ENCODE measurements at places on chromosomes 1 and 21.

DNA sequence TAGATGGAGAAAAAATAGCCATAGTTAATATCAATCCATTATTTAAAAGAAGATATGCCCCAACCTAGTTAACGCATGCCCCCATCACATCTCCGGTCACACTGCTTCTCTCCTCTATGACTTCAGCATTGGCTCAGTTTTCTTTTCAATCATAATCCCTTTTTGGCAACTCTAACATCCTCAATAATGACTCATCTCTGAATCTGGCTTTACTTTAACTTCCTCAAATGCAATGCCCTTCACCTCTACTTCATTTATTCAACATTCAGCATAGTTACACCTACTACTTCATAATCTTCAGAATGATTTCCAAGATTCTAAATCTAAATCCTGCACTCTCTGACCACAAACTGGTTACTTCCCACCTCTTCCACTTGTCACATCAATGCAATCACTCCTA lies 417.3 kb downstream of the USH2A start:
- DNase-seq, result peak; percentile 25

- no peak for DNase-seq
These were observed 228.9 kb upstream of the FAM78B start for GRCh38 chr1:166395729-166396128.

GRCh38 chr1:96945509-96946084 lies 224.0 kb downstream of the PTBP2 start:
- DNase-seq, result no peak

DNA sequence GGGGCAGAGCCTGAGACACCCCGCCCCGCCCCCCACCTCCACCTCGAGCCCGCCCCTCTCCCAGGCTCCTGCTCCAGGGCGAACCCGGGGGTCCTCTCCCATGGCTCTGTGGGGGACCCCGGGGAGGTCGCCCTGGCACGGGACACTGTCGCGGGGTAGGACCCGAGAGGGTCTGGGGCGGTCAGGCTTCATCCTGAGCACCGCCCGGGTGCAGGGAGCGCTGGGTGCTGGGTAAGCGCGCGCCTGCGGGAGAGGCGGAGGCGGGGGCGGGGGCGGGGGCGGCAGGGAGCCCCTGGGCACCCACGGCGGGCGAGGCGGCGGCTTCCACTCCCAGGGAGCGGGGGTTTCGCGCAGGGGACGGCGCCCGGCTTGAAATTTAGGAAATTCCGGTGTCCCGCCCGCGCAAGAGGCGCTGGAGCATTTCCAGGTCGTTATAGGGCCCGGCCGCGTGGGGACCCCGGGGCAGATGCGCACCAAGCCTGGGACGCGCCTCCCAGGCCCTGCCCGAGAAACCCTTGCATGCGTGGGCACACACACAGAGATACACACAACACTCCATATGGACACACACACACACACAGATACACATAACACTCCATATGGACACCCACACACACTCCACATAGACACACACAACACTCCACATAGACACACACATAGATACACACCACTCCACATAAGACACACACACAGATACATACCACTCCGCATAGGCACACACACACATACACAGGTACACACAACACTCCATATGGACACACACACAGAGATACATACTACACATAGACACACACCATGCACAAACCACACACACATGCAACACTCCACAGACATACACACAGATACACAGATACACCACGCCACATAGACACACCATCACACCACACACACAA lies 48.7 kb upstream of the SLC19A1 start:
- no peak for DNase-seq

DNA sequence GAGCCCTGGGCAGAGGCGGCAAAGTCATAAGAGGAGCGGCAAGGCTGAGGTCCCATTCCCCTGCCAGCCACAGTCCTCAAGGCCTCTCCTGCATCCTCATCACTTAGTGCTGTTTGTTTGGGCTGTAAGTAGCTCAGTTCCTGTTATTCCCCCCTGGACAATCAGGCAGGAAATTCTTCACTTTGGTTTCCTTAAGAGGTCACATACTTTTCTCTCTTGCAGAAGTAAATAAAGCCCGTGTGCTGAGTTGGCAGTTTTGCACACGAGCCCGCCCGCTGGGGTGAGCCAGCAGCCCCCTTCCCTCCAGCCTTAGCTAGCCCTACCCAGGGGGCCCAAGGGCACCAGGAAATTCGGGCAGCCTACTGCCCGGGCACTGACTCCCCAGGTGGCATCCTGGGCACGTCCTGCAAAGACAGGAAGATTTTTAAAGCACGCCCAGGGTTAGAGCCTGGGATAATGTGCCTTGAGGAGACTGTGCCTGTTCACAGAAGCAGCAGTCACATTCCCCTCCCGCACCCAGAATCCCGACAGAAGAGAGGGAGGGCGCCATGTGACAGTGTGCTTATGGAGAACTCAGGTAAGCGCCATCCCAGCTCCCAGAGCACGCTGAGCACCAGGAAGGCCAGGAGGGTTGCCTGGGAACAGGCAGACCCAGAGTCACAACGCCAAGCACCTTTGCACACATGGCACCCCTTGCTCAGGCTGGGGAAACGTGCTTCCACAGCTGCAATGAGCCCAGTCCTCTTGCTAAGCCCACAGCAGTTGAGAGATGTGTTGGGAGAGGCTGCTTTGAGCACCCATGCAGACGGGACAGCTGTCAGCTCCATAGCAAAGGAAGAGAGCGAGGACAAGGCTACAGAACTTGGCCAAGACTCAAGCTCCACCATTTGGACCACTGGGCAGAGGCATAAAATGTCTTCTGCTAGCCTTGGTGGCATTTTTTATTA lies 144.5 kb upstream of the TMEM51 start:
- DNase-seq, result peak; percentile 43

GRCh38 chr1:174815036-174815435 lies 184.7 kb upstream of the CACYBP start:
- DNase-seq, result peak; percentile 38

DNA sequence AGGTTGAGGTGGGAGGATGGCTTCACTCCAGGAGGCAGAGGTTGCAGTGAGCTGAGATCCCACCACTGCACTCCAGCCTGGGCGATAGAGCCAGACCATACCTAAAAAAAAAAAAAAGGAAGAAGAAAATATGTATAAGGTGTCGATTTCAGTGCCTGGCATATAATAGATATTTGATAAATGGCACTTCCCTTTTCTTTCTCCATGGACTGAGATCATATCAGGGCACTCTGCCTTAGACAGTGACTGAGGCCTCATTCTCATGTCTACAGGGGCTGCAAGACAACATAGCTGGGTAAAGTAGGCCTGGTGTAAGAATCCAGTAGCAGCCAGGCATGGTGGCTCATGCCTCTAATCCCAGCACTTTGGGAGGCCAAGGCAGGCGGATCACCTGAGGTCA lies 21.2 kb downstream of the PCAT6 start:
- DNase-seq, result no peak

- DNase-seq, result peak; percentile 57
These were observed 35.4 kb upstream of the CD1D start for GRCh38 chr1:158145173-158145719.

DNA sequence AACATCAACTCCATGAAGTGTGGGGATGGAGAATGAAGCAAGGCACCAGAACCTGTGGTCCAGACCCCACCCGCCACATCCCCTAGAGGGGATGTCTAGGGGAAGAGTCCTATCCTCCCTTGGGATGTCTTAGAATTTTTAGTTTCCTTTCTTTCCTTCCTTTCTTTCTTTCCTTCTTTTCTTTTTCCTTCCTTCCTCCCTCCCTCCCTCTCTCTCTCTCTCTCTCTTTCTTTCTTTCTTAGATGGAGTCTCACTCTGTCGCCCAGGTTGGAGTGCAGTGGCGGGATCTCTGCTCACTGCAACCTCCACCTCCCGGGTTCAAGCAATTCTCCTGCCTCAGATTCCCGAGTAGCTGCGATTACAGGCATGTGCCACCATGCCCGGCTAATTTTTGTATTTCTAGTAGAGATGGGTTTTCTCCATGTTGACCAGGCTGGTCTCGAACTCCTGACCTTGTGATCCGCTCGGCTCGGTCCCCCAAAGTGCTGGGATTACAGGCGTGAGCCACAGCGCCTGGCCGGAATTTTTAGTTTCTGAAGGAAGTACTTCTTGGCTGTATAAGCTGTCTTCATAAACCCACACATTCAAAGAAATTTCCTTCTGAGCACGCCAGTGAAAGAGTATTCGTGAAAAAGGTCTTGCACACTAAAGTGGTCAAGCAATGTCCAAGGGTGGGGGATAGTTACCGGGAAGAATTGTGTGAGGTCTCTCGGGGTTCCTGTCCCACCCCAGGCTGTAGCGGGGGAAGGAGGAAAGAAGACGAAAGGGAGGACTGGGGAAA lies 20.8 kb upstream of the LEFTY2 start:
- DNase-seq, result no peak

DNA sequence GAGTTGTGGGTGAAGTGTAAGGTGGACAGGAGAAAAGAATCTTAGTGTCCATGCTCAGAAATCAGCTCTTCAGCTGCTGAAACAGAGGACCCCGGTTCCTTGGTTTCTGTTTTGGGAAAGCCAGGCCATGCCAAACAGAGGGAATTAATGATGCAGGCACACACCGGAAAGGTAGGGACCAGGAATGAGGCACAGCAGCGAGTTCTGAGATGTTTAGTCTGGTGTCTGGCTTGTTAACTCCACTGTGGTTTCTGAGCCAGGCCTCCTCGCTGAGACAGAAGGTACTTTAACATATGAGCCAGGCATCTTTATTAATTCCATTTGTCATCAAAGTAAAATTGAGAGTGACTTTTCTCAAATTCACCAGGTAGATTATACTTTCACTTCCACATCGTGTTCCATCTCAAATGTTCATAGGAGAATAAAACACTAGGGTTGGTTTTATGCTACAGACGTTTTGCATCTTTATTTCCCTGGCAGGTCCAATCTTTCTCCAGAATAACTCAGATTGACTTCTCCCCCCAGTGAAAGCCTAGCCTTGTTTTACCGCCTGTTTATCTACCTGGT lies 23.5 kb downstream of the LRRC8D start:
- peak; percentile 7 for DNase-seq

GRCh38 chr21:34889320-34889675 lies 159.8 kb downstream of the RUNX1 start:
- peak; percentile 75 for DNase-seq

DNA sequence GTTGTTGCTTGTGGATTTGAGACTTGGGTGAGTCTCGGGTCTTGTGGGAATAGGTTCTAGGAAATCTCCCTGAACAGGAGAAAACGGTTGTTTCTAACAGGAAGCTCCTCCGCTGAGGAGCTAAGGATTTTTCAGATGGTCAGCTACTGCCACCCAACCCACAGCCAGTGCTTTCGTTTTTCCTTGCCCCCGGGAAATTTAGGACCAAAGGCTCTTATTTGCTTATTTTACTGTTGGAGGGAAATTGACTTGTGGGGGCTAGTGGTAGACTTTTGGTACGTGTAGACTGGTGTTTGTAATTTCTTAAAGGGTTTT lies 792 bp downstream of the SNX7 start:
- DNase-seq, result no peak

- DNase-seq, result no peak
These were observed 19.6 kb upstream of the CBR3 start for GRCh38 chr21:36115138-36115730.

DNA sequence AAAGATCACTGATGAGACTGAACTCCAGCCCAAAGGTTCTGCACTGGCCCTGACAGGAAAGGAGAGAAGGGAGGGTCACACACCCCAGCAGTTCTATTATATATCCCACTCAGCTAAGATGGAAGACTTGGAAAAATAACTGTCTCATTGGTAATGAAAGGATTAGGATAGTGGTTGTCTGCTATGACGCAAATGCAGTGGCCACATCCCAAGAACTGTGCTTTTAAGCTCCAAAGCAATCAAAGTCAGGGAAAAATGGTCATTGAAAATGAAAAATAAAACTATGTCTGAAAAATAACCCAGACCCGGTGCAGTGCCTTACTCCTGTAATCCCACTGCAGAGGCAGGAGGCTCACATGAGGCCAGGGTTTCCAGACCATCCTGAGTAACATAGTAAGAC lies 31.0 kb downstream of the PSMG1 start:
- DNase-seq, result no peak

DNA sequence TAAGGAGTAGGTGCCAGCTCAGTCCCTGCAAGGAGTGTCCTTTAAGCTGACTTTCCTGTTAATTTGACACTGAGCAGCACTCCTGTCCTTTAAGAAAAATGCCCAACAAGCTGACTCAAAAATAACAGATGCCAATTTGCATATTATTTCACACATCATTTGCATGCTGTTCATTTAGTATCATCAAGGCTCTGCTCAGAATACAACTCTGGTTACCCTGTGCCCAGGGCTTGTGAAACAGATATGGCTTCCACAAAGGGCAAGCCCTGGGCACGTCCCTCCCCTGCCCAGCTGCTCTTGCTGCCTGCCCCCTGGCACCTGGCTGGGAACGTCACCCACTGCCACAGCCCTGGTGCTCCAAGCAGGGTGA lies 10.3 kb downstream of the KCNN3 start:
- no peak for DNase-seq

GRCh38 chr21:15298306-15298705 lies 233.5 kb upstream of the NRIP1 start:
- DNase-seq, result no peak

GRCh38 chr1:235075048-235075776 lies 53.4 kb downstream of the TOMM20 start:
- DNase-seq, result peak; percentile 96

- DNase-seq, result peak; percentile 86
These were observed 56.0 kb upstream of the CNIH3 start for GRCh38 chr1:224559981-224560728.

- peak; percentile 88 for DNase-seq
These were observed 76.6 kb downstream of the RGL1 start for GRCh38 chr1:183881387-183882131.

- DNase-seq, result no peak
These were observed 3.8 kb downstream of the TFF2 start for GRCh38 chr21:42346866-42347600.

DNA sequence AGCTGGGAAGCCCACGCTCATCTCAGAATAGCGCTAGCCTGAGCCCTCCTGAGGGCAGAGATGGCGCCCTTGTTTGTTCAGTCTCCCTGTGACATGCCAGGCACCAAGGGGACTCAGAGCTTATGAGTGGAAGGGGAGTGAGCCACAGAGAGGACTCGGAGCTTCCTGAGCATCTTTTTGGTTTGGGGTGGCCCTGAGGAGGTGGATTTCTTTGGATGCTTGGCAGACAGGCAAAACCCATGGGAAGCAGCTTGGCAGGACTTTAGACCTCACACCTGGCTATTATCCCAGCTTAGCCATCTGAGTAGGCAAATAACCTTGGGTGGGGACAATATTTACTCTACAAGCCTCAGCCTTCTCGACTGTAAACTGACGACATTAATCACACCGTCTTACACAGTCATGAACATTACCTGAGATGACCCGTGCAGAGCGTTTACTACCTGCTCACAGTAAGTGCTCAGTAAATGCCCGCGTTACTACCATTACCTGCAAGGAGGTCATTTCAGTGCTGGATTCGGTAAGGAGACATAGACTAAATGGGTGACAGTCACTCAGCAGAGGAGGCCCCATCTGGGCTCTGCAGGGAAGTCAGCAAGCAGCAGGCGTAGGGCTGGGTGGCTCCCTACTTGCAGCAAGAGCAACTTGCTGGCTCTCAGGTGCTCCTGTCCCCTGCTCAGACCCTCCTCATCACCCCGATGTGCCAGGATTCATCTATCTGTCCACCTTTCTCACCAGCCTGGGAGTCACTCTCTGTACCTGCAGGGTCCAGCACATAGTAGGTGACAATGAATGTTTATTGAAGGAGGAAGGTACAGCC lies 54.9 kb downstream of the KLHDC7A start:
- DNase-seq, result no peak
